ENCODE measurements at places on chromosomes 12 and 14.
A peak's percentile ranks its signal among the peaks of the same experiment; 100 is the strongest.

GRCh38 chr12:112807452-112807851 lies 15.9 kb downstream of the RPH3A start:
- no peak overlapping the region for H3K4me3 ChIP-seq
- peaks cover 9% of the 10 kb centered on the region for H3K27me3 ChIP-seq
- no peaks in the 10 kb centered on the region for H3K36me3 ChIP-seq
- H3K4me1 ChIP-seq = no peaks in the 10 kb centered on the region

GRCh38 chr14:94101748-94102147 lies 8.8 kb upstream of the IFI27 start:
- no peak overlapping the region for H3K4me3 ChIP-seq
- no peak for DNase-seq
- peaks cover 6% of the 10 kb centered on the region for H3K36me3 ChIP-seq
- H3K27ac ChIP-seq = no peak overlapping the region

GRCh38 chr12:69671597-69671996 lies 27.5 kb downstream of the BEST3 start:
- H3K4me1 ChIP-seq = no peaks in the 10 kb centered on the region
- no peak for DNase-seq
- H3K27me3 ChIP-seq = no peaks in the 10 kb centered on the region

GRCh38 chr12:131366261-131366871 lies 344.5 kb upstream of the SFSWAP start:
- no peak overlapping the region for H3K27ac ChIP-seq
- no peak for DNase-seq
- peaks cover 8% of the 10 kb centered on the region for H3K27me3 ChIP-seq
- no peaks in the 10 kb centered on the region for H3K36me3 ChIP-seq
- H3K4me1 ChIP-seq = no peaks in the 10 kb centered on the region

- no peak for DNase-seq
- H3K27me3 ChIP-seq = no peaks in the 10 kb centered on the region
- no peak overlapping the region for H3K27ac ChIP-seq
- no peaks in the 10 kb centered on the region for H3K4me1 ChIP-seq
Observed at GRCh38 chr14:34324363-34324795, 137.7 kb downstream of the SPTSSA start.

DNA sequence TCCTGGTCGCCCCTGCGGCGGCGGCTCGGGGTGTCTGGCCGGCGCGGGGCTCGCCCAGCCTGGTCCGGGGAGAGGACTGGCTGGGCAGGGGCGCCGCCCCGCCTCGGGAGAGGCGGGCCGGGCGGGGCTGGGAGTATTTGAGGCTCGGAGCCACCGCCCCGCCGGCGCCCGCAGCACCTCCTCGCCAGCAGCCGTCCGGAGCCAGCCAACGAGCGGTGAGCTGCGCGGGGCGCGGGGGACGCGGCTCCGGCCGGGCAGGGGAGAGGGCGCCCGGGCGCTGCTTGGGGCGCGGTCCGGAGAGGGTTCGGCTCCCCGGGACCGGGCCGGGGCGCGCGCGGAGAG lies at the start of gene LGALS3:
LGALS3 (plus strand) TSS at position 167 of the 342 bp plus-strand sequence. CDS start 8,122 bp downstream, outside the sequence.
- peaks cover 38% of the 10 kb centered on the region for H3K4me1 ChIP-seq
- H3K27ac ChIP-seq = peak within 1 kb of the TSS; percentile 66
- peak; percentile 83 for DNase-seq
- H3K36me3 ChIP-seq = peaks cover 36% of the 10 kb centered on the region

DNA sequence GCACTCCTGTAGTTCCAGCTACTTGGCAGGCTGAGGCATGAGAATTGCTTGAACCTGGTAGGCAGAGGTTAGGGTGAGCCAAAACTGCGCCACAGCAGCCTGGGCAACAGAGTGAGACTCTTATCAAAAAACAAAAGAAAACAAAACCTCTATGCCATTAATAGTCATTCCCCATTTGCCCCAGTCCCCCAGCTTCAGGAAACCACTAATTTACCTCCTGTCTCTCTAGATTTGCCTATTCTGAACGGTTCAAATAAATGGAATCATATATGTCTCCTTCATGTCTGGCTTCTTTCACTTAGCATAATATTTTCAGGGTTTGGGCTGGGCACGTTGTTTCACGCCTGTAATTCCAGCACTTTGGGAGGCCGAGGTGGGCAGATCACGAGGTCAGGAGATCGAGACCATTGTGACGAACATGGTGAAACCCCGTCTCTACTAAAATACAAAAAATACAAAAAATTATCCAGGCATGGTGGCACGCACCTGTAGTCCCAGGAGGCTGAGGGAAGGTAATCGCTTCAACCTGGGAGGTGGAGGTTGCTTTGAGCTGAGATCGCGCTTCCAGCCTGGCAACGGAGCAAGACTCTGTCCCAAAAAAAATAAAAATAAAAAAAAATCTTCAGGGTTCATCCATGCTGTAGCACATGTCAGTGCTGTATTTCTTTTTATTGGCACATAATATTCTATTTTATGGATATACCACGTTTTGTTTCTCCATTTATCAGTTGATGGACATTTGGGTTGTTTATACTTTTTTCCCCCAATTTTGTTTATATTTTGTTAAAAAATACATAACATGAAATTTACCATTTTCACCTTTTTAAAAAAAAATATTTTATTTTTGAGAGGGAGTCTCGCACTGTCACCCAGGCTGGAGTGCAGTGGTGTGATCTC lies 31.9 kb downstream of the KNTC1 start:
- H3K4me1 ChIP-seq = no peaks in the 10 kb centered on the region
- no peak for DNase-seq
- H3K4me3 ChIP-seq = no peak overlapping the region
- H3K36me3 ChIP-seq = peaks cover 97% of the 10 kb centered on the region

DNA sequence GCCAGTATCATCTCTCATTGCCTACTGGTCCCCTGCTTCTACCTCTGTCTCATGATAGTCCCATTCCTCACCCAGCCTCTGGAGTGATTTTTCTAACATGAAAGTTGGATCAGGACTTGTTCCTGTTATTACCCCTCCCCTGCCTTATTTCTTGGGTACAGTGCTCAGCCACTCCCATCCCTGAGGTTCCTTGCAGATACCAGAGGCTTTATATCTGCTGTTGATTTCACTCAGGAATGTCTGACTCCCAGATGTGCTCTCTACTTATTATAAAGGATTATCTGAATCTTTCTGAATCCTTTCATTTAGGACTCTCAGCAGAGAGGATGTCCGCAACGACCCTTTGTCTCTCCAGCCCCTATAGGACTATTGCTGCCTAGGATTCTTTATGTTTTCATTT lies 111.2 kb downstream of the LRRK2 start:
- H3K4me3 ChIP-seq = no peak overlapping the region
- no peaks in the 10 kb centered on the region for H3K36me3 ChIP-seq
- DNase-seq = no peak

- no peaks in the 10 kb centered on the region for H3K27me3 ChIP-seq
- no peak overlapping the region for H3K4me3 ChIP-seq
- no peak overlapping the region for H3K27ac ChIP-seq
- no peaks in the 10 kb centered on the region for H3K4me1 ChIP-seq
- no peak for DNase-seq
Observed at GRCh38 chr12:56391721-56392120, 29.1 kb upstream of the APOF start.

- no peak overlapping the region for H3K4me3 ChIP-seq
- H3K27ac ChIP-seq = no peak overlapping the region
- no peak for DNase-seq
- H3K36me3 ChIP-seq = no peaks in the 10 kb centered on the region
- H3K4me1 ChIP-seq = no peaks in the 10 kb centered on the region
- no peaks in the 10 kb centered on the region for H3K27me3 ChIP-seq
Observed at GRCh38 chr14:50688875-50689274, 20.8 kb upstream of the SAV1 start.

- H3K4me1 ChIP-seq = no peaks in the 10 kb centered on the region
- peaks cover 7% of the 10 kb centered on the region for H3K27me3 ChIP-seq
- H3K36me3 ChIP-seq = no peaks in the 10 kb centered on the region
- DNase-seq = peak; percentile 47
- H3K4me3 ChIP-seq = no peak overlapping the region
Observed at GRCh38 chr14:38808734-38809455, 294.1 kb downstream of the SEC23A start.

DNA sequence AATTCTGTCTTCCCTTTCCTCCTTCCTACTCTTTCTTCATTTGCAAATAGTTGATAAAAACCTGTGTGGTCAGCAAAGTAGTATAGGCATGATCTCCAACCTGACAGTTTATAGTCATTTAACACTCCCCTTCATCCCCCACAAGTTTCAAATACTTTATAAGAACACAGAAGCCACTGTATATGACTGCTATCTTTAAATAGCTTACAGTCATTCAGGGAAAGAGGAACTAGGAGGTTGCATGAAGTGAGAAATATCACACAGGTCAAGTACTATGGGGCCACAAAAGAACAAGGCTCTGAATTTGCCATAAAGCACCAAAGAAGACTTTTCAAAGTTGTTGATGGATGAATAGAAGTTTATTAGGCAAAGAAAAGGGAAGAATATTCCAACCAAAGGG lies 431.3 kb downstream of the NPAS3 start:
- H3K27ac ChIP-seq = no peak overlapping the region
- H3K27me3 ChIP-seq = peaks cover 17% of the 10 kb centered on the region
- no peaks in the 10 kb centered on the region for H3K36me3 ChIP-seq
- no peak for DNase-seq
- H3K4me3 ChIP-seq = no peak overlapping the region
- no peaks in the 10 kb centered on the region for H3K4me1 ChIP-seq

- no peak for DNase-seq
- H3K4me1 ChIP-seq = peaks cover 10% of the 10 kb centered on the region
- H3K4me3 ChIP-seq = no peak overlapping the region
- H3K27ac ChIP-seq = no peak overlapping the region
Observed at GRCh38 chr14:94451826-94452225, 774 bp downstream of the SERPINA11 start.

- DNase-seq = peak; percentile 83
- no peaks in the 10 kb centered on the region for H3K36me3 ChIP-seq
- peak overlapping the region; percentile 23 for H3K4me3 ChIP-seq
- peaks cover 42% of the 10 kb centered on the region for H3K4me1 ChIP-seq
- peak overlapping the region; percentile 95 for H3K27ac ChIP-seq
Observed at GRCh38 chr14:101475456-101476257, 85.6 kb upstream of the DIO3 start.

- no peaks in the 10 kb centered on the region for H3K36me3 ChIP-seq
- H3K4me3 ChIP-seq = peak overlapping the region; percentile 27
- no peaks in the 10 kb centered on the region for H3K4me1 ChIP-seq
- H3K27ac ChIP-seq = no peak overlapping the region
- no peak for DNase-seq
- H3K27me3 ChIP-seq = peaks cover 11% of the 10 kb centered on the region
Observed at GRCh38 chr12:62434494-62435302, 31.9 kb upstream of the MON2 start.

DNA sequence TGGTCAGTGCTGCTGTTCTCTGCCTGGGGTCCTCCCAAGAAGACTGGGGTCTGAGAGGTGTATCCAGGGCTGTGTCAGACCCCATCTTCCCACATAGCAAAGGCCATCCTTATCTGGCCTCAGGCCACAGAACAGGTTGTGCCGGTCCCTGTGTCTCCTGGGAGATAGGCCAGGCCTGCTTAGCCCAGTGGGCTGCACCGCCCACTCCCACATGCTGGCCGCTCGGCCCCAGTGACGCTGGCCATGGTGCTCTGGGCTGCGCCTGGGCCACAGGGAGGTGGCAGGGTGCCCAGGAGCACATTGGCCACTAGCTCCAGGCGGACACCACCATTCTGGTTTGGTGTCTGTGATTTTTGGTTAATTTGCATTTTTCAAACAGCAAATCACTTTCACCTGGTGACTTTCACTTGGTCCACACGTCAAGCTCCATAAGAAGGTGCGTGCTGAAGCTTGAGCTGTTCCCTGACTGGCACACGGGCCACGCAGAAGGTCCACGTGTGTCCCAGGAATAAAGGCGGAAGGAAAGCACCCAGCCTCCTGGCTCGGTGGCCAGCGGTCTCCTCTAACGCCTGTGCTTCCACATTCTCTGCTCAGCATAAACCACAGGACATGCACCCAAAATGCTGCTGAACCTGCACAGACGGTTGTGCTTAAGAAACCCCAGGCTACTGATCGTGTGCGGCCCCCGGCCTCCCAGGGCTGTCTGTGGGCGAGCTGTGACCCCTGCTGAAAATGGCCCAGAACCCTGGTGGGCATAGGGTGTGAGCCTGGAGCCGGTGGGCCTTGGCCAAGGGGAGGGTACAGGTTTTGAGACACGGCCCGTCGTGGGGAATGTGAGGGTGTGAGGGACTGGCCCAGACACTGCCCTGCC lies 4.6 kb downstream of the FBRSL1 start:
- DNase-seq = no peak
- no peaks in the 10 kb centered on the region for H3K27me3 ChIP-seq
- no peak overlapping the region for H3K27ac ChIP-seq
- H3K36me3 ChIP-seq = peaks cover 5% of the 10 kb centered on the region

- no peaks in the 10 kb centered on the region for H3K27me3 ChIP-seq
- no peaks in the 10 kb centered on the region for H3K36me3 ChIP-seq
- no peak overlapping the region for H3K27ac ChIP-seq
- H3K4me3 ChIP-seq = no peak overlapping the region
- no peak for DNase-seq
- H3K4me1 ChIP-seq = no peaks in the 10 kb centered on the region
Observed at GRCh38 chr14:56081139-56081538, 37.1 kb upstream of the PELI2 start.

- no peak for DNase-seq
- H3K4me1 ChIP-seq = peaks cover 8% of the 10 kb centered on the region
- no peak overlapping the region for H3K27ac ChIP-seq
- peaks cover 55% of the 10 kb centered on the region for H3K27me3 ChIP-seq
Observed at GRCh38 chr14:94775091-94775870, 5.4 kb upstream of the GSC start.

DNA sequence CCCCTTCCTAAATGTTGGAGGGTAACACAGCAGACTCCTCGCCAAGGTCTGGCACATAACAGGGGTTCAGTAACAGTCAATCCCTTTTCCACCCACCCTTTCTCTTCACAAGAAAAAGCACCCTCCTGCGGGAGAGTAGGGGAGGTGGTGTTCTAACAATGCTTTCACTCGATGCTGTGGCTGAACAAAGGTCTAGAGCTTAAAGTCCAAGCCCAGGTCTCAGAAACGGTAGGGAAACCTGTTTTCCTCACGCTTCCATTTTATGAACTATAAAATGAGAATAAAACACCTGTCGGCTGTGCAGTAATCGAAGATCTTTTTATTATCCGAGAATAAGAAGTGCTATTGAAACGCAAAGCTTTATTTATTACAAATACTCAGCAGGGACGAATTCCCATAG lies 20.9 kb upstream of the CACNA2D4 start:
- H3K4me1 ChIP-seq = no peaks in the 10 kb centered on the region
- no peak overlapping the region for H3K27ac ChIP-seq
- H3K4me3 ChIP-seq = no peak overlapping the region
- H3K36me3 ChIP-seq = no peaks in the 10 kb centered on the region
- H3K27me3 ChIP-seq = no peaks in the 10 kb centered on the region

- DNase-seq = no peak
- H3K27me3 ChIP-seq = no peaks in the 10 kb centered on the region
- no peaks in the 10 kb centered on the region for H3K36me3 ChIP-seq
- H3K27ac ChIP-seq = no peak overlapping the region
Observed at GRCh38 chr14:35911097-35911496, 85.0 kb downstream of the BRMS1L start.

DNA sequence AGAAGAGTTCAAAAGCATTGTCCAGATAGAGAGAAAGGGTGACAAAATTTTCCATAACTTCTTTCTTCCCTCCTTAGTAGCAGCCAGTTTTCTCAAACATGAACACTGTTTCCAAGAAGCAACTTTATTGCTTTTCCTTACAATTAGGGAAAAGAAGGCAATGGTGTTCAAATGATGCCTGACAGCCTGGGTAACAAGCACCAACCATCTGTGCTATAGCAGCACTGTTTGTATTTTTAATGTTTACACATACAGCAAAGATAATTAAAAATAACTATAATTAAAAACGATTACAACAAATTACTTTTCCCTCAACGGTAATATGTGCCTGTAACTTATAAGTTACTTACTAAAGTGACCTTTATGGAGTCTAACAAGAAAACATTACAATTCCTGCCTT lies 450.6 kb upstream of the LMO3 start:
- H3K4me3 ChIP-seq = no peak overlapping the region
- no peaks in the 10 kb centered on the region for H3K36me3 ChIP-seq
- H3K4me1 ChIP-seq = no peaks in the 10 kb centered on the region
- no peak for DNase-seq
- H3K27me3 ChIP-seq = no peaks in the 10 kb centered on the region
